Head of caudate nucleus (tissue), 42 donors: ENCODE measurements at places on chromosomes 2 and 18.

DNA sequence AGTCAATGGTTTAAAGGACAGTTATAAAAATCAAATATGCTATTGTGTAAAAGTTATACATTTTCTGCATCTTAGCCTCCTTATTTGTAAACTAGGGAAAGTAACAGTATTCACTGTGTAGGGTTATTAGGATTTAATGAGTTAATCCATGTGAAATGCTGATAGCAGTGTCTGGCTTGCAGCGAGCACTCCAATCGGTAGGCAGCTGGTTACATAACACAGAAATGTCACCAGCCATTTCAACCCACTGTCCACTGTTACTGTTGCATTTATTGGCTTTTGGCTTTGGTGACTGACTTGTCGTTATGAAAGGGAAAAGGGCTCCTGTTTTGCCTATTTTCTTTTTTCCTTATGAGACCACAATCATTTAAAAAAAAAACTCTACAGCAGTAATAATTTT, 38.9 kb downstream of the ID2 start:
- no peak for DNase-seq

- no peak for DNase-seq
These were observed 476.7 kb upstream of the RAB6C start for GRCh38 chr2:129502781-129503180.

- DNase-seq: no peak
These were observed 77.9 kb upstream of the FAM124B start for GRCh38 chr2:224479826-224480225.

GRCh38 chr2:238720232-238720672, 127.6 kb upstream of the TWIST2 start:
- peak; percentile 17 for DNase-seq

GRCh38 chr18:78934003-78934402, 45.6 kb upstream of the SALL3 start:
- no peak for DNase-seq

DNA sequence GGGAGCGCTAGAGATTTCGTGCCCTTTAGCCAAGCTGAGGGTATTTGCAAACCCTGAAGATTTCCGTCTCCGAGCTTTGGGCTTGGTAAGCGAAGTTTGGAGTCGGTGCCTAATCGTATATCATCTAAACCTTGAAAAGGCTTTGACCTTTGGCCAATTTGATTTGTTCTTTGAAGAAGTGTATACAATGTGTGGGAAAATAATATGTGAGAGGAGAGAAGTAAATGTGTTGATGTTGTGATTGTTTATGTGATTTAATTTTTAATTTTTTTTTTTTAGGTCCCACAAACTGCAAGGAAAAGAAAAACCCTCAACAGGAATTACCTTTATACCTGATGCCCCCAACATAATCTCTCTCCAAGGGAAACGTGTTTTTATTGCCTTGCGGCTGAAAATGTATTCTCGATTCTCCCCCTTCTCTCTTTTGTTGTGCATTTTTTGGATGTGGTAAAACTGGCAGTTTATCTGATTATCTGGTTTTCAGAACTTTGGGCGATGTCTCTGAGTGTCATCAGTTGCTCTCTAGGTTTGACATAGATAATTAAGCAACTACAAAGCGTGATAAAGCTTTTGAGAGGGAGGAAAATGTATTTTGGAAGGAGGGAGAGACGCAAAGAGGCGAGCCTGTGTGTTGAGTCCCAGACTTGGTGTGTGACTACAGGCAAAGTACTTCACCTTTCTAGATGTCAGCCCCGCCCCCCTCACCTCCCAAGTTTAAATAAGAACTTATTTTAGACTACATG, 912 bp upstream of the FBXO11 start:
- peak; percentile 35 for DNase-seq

DNA sequence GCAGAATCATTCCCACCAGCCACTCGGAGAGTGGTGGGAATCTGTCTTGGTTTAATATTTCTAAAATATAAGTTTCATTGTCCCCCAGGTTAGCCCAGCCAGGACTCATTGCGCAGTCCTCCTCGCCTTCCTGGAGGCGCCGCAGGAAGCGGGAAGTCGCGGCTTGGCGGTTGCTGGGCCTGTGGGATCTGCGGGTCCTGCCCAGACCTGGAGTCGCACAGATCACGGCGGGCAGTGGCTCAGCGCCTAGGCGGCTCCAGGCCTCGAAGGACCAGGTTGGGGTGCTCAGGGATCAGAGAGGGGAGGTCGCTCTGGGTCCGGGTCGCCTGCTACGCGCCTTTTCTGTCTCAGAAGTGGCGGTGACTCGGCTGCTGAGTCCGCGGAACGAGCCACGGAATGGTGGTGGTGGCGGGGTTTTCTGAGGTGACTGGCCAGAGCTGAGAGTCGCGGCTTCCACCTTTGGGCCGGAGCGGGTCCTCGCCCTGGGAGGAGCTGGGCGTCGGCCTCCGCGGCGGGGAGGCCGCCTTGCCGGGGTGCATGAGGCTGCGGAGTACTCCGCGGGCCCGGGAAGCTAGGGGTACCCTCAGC, 2.6 kb downstream of the HOXD3 start:
- no peak for DNase-seq

- DNase-seq: peak; percentile 82
These were observed 47.3 kb downstream of the RFTN2 start for GRCh38 chr2:197628043-197628500.

GRCh38 chr18:7567474-7568425, 634 bp downstream of the PTPRM start:
- DNase-seq: peak; percentile 40

DNA sequence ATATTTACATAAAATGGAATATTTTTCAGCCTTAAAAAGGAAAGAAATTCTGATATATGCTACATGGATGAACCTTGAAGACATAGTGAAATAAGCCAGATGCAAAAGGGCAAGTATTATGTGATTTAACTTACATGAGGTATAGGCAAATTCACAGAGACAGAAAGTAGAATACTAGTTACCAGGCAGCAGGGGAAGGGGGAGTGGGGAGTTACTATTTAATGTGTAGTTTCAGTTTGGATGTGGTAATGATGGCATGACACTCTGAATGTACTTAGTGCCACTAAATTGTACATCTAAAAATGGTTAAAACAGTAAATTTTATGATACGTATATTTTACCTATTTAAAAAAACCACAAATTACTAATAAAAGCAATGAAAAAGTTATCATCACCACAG, 12.1 kb downstream of the METTL4 start:
- no peak for DNase-seq
